H7 (cell line): ENCODE measurements at places on chromosomes 4 and X. TPM values are rescaled to one million over a fixed set of nuclear protein-coding genes. Genes with fewer than 3 reads are reported as not detected.
A peak's percentile ranks its signal among the peaks of the same experiment; 100 is the strongest.

- no peak for DNase-seq
Observed at GRCh38 chrX:39164212-39164611, 363.0 kb downstream of the MID1IP1 start.

DNA sequence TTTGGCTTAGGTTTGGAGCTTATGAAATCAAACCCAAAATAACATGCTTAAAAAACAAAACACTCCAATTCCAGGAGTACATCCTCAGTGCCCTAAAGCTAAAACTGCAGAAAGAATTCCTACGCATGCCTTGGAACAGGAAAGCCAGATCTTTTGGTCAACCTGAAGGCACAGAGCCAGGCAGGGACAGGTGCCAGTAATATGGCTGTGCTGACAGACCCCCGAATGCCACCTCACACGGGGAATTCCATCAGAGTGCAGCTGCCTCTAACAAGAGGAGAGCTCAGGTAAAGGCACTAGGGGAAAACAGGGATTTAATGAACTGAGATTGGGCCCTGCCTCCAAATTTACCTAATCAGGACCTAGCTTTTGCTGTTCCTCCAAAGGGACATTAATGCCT, 77.1 kb downstream of the SHISA3 start:
- DNase-seq = no peak

GRCh38 chrX:38560776-38561125, 591 bp upstream of the TSPAN7 start:
- no peak for DNase-seq

DNA sequence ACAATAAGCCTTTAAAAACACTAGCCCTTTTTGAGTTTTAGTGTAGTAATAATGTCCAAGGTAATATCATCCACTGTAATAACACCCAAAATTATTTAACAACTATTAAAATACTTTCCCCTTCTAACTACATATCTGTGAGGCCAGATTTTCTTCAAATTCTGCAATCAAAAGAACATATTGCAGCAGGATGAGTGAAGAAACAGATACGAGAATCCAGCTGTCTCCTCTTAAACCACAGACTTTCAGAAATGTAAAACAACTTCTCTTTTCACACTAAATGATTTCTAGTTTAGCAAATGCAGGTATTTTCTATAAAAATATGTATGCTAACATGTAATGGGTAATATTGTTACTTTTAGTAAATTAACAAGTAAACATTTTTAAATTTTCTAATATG, 148.9 kb downstream of the PRDM5 start:
- DNase-seq = no peak

DNA sequence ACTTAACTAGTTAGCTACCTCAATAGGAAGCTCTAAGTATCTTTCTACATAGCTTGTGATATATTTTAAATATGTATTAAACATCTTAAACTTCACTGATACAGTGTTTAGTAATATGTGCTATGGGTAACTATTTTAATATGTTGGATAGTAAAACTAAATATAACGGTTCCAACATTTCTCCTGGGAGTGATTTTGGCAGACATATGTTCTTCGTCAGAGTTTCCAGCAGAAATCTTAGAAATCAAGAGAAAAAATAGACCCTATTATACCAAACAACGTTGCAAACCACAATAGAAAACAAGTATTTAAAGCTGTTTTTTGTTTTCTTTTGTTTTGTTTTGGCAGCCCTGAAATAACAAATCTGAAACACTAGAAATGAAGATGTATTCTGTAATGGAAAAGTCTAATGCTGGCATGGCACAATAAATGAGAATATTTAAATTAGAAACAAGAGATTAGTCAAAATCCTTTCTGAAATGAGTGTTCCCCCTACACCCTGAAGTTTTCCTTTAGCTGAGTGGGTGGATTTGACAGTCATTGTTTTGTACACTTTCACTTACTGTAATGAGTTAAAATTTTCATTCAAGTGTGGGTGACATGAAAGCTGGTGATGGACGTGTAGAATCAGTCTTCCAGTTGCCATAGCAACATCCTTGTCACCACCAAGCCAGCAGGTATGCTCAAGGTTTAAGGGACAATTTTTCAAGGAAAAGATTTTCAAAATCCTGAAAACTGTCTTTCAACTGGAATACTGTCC, 233.5 kb downstream of the SCFD2 start:
- DNase-seq = no peak

GRCh38 chr4:38591617-38592337, 72.2 kb upstream of the KLF3 start:
- DNase-seq = no peak

DNA sequence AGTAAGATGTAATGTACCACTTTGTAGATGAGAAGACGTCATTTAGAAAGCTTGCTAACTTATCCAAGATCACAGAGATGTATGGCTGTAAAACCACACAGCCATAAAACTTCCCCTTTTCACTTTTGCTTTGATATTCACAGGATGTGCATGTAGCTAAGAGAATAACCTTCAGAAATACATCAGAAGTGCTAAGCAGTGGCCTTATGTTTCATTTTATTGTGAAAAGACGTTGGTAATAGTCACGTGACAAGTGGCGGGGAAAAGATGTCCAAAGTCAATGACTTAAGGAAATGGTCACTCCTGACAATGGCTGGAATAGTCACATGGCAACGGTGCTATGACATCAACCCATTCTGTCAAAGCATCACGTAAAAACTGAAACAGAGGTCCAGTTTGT, 12.9 kb upstream of the WDR17 start:
- no peak for DNase-seq

- no peak for DNase-seq
Observed at GRCh38 chr4:128663325-128663724, 146.2 kb upstream of the JADE1 start.

- no peak for DNase-seq
Observed at GRCh38 chr4:121814756-121815155, 8.9 kb downstream of the CCNA2 start.

- no peak for DNase-seq
Observed at GRCh38 chr4:185190306-185190856, 13.4 kb downstream of the CFAP97 start.

- no peak for DNase-seq
Observed at GRCh38 chr4:54213001-54213400, 16.1 kb upstream of the PDGFRA start.

- no peak for DNase-seq
Observed at GRCh38 chr4:92733231-92733630, 429.5 kb downstream of the GRID2 start.

GRCh38 chr4:141654098-141654497, 17.7 kb downstream of the IL15 start:
- peak; percentile 41 for DNase-seq

DNA sequence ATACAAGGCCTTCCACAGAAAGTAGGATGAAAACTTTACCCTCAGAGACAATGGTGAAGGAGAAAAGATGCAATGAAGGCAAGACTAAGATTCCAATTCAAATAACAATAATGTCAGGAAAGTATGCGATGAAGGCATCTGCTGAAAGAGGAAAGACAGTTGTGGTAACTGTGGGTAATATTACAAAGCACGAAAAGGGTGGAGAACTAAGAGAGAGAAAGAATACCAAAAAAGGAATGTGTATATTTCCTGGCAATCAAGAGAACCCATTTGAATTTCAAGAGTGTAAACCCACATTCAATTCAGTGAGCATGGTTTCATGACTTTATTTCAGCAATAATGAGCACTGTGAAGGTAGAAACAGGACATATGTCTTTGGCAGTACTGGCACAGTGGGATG, 225.5 kb downstream of the PALLD start:
- DNase-seq = no peak

DNA sequence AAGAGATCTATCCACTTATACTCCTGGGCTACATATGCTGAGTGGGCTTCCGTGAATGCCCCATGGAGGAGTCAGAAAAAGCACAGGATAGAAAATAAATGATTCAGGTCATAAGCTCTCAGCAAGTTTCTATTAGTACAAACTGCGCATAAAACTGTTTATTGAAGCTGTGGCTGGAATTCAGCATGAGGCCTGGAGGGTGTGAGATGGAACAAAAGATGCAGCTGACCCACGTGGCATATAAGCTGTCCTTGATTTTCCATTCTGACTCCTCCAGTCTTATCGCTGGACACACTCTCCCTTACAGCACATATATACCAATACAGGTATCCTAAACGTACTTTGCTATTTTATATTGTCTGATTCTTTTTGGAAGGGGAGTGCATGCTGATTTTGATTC, 17.9 kb downstream of the GRXCR1 start:
- DNase-seq = no peak

GRCh38 chr4:151527699-151528098, 118.7 kb downstream of the FHIP1A start:
- DNase-seq = no peak

- DNase-seq = peak; percentile 12
Observed at GRCh38 chr4:77959566-77960338, 97.1 kb downstream of the MRPL1 start.

Gene NUDT10
- 30.3 and 31.7 TPM in 2 replicates for total RNA-seq

Gene NLRP2B
- not detected in 2 replicates for total RNA-seq

Gene GPR143
- 29.6 and 32.1 TPM in 2 replicates for total RNA-seq

Gene ASB9
- total RNA-seq = 2.7 and 2.9 TPM in 2 replicates

Gene ITIH6
- not detected in 2 replicates for total RNA-seq

Gene CT45A2
- total RNA-seq = not detected in 2 replicates

Gene CCDC158
- total RNA-seq = not detected in 2 replicates

Gene ADGRG2
- total RNA-seq = 7.6 and 7.8 TPM in 2 replicates

Gene CLCN4
- total RNA-seq = 4.2 and 4.3 TPM in 2 replicates

Gene RNF128
- 0.62 and 1.0 TPM in 2 replicates for total RNA-seq

Gene SLITRK2
- 0.37 and 0.83 TPM in 2 replicates for total RNA-seq

Gene ASB12
- 0.73 and 0.78 TPM in 2 replicates for total RNA-seq

Gene PNMA5
- 0.22 TPM in 1 of 2 replicates, not detected in the other for total RNA-seq

Gene XAGE1A
- total RNA-seq = not detected in 2 replicates

Gene BEND2
- total RNA-seq = not detected in 2 replicates

Gene PAGE2
- not detected in 2 replicates for total RNA-seq

Gene SLC10A7
- total RNA-seq = 3.8 and 6.1 TPM in 2 replicates

Gene SHOX
- not detected in 2 replicates for total RNA-seq
